H1 (cell line): ENCODE measurements at places on chromosomes 2 and 18. TPM values are rescaled to one million over a fixed set of nuclear protein-coding genes. Genes with fewer than 3 reads are reported as not detected.

DNA sequence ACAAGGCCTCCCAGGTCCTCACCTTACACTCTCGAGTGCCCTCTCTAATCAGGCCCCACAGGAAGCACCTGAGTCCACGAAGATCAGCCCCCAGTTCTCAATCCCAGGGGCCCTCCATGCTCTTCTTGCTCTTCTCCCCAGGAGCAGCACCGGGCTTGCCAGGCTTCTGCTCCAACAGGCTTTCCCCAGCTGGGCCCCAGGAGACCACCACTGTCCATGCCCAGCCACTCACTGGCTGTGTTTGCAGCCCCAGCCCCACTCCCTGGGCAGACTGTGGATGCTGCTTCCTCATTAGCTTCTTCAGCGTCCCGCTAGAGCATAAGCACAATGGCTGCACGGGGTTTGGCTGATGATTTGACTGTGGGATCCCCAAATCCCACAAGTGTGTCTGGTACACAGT lies 781.9 kb downstream of the GALR1 start:
- no peaks in the 10 kb centered on the region; the same call in none of the 2 replicates for H3K4me1 ChIP-seq
- no peaks in the 10 kb centered on the region for H3K27me3 ChIP-seq
- DNase-seq: no peak
- no peak overlapping the region for H3K4me3 ChIP-seq
- H3K36me3 ChIP-seq: no peaks in the 10 kb centered on the region

MC5R gene
- total RNA-seq: 0.31 and 0.37 TPM in 2 replicates

TNS1 gene
- total RNA-seq: 4.8 and 5.1 TPM in 2 replicates

- DNase-seq: no peak
- H3K36me3 ChIP-seq: no peaks in the 10 kb centered on the region
- no peak overlapping the region for H3K4me3 ChIP-seq
- no peak overlapping the region for H3K27ac ChIP-seq
- no peaks in the 10 kb centered on the region for H3K27me3 ChIP-seq
These were observed 71.9 kb upstream of the GALNT5 start for GRCh38 chr2:157185476-157186227.

DNA sequence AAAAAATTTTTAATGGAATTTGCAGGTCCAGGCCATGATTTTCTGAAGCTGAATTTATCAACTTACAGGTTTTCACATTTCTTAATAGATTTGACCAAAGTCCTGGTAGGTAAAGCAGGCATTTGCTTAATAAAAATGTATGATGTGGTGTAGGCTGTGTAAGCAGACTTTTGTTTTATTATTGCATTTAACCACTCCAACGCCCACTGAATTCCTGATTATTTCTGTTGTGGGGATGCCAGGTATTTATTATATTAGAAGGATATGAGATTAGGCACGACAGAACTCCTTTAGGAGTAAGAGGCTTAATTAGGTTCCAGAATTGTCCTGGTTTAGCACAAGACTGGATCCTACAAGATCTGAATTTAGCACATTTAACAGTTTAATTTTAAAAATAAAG lies 111.1 kb downstream of the ADCYAP1 start:
- H3K27me3 ChIP-seq: no peaks in the 10 kb centered on the region
- no peak for DNase-seq
- peaks cover 5% of the 10 kb centered on the region; the same call in 1 of the 2 replicates for H3K4me1 ChIP-seq
- H3K4me3 ChIP-seq: no peak overlapping the region
- H3K36me3 ChIP-seq: no peaks in the 10 kb centered on the region

GRCh38 chr2:234329202-234329960 lies 167.5 kb downstream of the ARL4C start:
- H3K36me3 ChIP-seq: no peaks in the 10 kb centered on the region
- H3K4me1 ChIP-seq: peaks cover 4% of the 10 kb centered on the region; the same call in 1 of the 2 replicates
- no peaks in the 10 kb centered on the region for H3K27me3 ChIP-seq
- no peak overlapping the region for H3K4me3 ChIP-seq

- DNase-seq: no peak
- H3K4me3 ChIP-seq: no peak overlapping the region
- H3K27ac ChIP-seq: no peak overlapping the region
- no peaks in the 10 kb centered on the region for H3K36me3 ChIP-seq
- H3K4me1 ChIP-seq: no peaks in the 10 kb centered on the region
- no peaks in the 10 kb centered on the region for H3K27me3 ChIP-seq
These were observed 1.3 kb downstream of the CALCRL start for GRCh38 chr2:187446711-187447110.

GRCh38 chr2:65353927-65354326 lies 78.5 kb downstream of the SPRED2 start:
- H3K27ac ChIP-seq: no peak overlapping the region
- H3K4me1 ChIP-seq: peaks cover 20% of the 10 kb centered on the region
- no peak for DNase-seq
- H3K4me3 ChIP-seq: no peak overlapping the region
- H3K27me3 ChIP-seq: no peaks in the 10 kb centered on the region
